Stimulated activated CD4-positive, alpha-beta T cell treated with anti-CD3 and anti-CD28 coated beads, TNF-alpha, amount 100 ng/mL, for 1 hour (primary cell): ENCODE measurements at places on chromosomes 13 and 19.

- DNase-seq = no peak
These were observed 32.3 kb downstream of the TSSK6 start for GRCh38 chr19:19482809-19483596.

DNA sequence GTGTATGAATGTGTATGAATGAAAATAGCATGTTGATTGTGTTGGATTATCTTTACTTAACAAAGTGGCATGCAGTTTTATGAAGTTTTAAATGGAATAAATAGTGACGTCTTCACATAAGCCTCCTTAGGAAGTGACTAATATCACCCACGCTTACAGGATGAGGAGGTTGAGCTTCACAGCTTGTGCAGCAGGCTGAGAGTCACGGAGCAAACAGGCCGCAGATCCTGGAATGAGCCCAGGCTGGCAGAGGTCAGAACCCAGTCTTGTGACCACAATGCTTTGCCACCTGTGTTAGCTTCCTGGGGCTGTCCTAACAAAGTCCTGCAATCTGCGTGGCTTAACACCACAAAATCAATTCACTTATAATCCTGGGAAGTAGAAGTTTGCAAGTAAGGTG lies 20.8 kb downstream of the LAIR2 start:
- no peak for DNase-seq

DNA sequence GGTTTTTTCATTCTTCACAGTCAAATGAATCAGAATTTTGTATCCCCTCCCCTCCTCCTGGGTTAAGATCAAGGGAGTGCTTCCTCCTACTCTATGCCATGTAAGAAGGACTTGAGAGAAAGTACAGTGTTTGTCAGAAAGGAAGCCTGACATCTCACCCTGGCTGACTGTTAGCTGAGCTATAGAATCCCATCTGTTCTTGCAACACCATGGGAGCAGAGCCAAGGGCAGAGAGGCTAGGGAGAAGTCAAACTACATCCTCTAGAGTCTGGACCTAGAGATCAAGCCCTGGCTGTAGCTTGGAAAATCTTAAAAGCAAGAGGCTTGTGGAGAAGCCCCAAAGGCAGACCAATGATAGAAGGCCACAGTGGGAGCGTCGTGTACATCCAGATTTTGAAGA lies 145.9 kb downstream of the OLFM4 start:
- DNase-seq = no peak

- no peak for DNase-seq
These were observed 43.0 kb downstream of the IFT88 start for GRCh38 chr13:20610006-20610405.
